ENCODE measurements at places on chromosomes 5 and 9. TPM values are rescaled to one million over a fixed set of nuclear protein-coding genes. Genes with fewer than 3 reads are reported as not detected.
A peak's percentile ranks its signal among the peaks of the same experiment; 100 is the strongest.

DNA sequence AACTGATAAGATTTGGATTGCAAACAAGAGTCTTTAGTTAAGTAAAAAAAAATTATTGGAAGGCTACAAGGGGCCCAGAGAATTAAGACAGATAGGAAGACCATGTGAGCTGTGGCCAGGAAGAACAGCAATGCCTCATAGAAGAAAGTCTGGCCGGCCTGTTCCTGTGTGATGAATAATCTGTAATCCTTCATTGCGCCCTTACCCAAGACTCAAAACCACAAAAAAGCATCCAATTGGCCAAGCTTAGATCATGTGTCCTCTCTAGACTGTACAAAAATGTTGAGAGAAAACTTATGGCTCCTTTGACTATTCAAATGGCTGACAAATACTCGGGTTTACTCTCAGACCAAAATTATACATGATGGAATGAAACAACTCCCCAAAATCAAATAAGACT lies 1383.5 kb downstream of the PTPRD start:
- no peak for DNase-seq

DNA sequence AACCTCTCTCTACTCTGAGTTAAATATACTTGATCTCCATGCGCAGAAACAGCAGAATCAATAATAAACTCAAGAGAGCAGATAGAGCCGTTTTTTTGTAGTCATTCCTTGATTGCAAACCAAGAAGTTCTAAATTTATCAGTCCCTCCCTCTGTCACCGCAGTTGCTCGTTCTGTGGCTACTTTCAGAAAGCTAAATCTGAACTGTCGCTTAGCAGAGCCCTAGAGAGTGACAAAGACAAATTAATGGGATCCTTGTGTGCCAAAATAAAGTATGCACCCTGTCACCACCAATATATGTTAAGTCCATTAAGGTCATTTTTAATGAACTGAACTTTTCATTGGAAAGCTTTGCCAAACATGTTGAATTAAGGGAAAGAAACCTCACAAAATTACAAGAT lies 218.3 kb downstream of the ADAMTSL1 start:
- DNase-seq = no peak

DNA sequence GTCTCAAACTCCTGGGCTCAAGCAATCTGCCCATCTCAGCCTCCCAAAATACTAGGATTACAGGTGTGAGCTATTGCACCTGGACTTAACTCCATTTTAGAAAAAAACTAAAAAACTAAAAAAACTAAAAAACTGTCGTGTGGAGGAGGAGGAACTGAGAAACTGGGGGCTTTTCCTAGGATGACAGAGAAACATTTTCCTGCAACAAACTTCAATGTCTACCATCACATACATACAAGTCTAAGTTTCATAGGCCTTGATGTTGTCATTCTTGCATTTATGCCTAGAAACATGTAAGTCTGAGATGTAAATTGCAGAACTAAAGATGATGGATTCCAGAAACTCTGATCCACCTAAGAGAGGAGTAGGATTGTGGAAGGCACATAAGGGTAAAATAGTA lies 556.8 kb downstream of the RAB3C start:
- DNase-seq = no peak

GRCh38 chr5:9105851-9106250 lies 440.0 kb downstream of the SEMA5A start:
- DNase-seq = no peak

DNA sequence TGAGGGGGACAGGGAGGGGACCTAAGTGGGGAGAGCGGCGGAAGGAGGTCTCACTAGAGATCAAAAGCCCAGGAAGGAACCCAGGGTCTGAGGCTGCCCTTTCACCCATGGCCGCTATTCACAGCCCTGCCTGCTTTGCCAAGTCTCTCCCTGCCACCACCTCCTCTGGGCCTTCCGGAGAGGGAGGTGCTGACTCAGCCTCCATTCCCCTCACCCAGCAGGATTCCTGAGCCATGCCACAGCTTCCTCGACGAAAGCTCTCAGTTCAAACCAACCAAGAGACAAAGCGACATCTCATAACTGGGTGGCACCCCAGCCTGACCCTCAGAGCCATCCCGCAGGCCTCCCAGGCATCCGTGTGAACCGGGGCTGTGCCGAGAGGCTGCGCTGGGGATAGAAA lies 36.7 kb downstream of the PAX5 start:
- DNase-seq = no peak

PALM2AKAP2 gene
- total RNA-seq = not detected

CCDC192 gene
- not detected for total RNA-seq

- DNase-seq = no peak
These were observed 201.9 kb downstream of the NR3C1 start for GRCh38 chr5:143201589-143201988.

GRCh38 chr5:172612771-172613170 lies 28.3 kb upstream of the NEURL1B start:
- no peak for DNase-seq

DNA sequence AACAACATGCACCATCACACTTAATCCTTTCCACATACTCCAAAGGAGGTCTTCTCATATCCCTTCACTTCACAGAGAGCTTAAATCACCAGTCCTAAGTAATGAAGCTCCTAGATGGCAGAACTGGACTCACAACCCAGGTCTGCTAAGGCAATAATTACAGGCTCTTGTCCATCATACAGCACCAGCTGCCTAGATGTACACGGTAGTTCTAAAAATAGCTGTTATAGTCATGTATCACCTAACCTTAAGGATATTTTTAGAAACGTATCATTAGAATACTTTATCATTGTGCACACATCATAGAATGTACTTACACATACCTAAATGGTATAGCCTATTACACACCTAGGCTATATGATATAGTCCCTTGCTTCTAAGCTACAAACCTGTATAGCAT lies 644.6 kb upstream of the RGMB start:
- DNase-seq = no peak

DNA sequence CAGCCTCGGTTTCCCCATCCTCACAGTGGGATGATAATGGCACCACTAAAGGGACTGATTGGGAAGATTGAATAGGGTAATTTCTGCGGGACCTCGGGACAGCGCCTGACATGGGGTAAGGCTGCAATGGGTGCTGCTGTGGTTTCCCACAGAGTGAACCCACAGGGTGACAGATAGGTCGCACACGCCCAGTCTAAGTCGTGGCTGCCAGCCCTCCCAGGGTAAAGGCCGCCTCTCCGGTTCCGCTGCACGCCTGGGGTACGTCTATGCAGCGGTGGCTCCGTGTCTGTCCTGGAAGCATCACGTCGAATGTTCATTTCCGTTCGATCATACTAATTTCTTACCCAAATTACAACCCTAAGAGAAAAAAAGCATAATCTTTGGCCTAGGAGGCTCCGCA lies 631 bp downstream of the CFAP77 start:
- DNase-seq = no peak

GRCh38 chr5:163503106-163504078 lies 2.0 kb upstream of the MAT2B start:
- peak; percentile 70 for DNase-seq

SNCB gene
- total RNA-seq = not detected

DNA sequence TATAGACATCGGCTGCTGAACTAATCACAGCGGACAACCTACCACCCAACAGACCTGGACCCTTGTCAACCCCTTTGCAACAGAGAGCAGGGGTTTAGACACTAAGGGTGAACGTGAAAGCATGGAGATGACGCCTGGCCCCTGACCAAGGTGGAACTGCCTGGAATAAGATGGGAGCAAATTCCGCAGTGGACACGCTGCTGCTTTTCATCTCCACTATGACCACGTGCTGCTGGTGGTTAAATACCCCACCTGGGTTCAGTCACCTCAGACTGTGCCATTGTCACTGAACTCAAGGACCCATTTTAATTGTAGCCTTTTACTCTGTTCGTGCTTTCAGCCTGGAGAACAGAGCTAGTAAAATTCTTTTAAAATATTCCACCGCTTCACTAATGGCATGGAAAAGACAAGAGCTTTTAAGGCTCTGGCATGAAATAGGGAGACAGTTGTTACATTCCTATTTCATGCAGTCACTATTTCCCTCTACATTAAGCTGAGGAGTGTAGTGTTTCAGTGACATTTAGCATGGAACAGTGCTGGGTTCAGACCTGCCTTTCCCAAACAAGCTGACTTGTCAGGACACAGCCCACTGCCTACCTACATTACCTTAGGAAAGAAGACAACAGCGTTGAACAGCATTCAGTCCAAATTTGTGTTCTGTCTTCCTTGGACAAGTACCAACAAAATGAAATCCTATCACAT lies 96.8 kb downstream of the ANKRD18B start:
- no peak for DNase-seq

- no peak for DNase-seq
These were observed 334.4 kb upstream of the ACTBL2 start for GRCh38 chr5:57817001-57817453.

DNA sequence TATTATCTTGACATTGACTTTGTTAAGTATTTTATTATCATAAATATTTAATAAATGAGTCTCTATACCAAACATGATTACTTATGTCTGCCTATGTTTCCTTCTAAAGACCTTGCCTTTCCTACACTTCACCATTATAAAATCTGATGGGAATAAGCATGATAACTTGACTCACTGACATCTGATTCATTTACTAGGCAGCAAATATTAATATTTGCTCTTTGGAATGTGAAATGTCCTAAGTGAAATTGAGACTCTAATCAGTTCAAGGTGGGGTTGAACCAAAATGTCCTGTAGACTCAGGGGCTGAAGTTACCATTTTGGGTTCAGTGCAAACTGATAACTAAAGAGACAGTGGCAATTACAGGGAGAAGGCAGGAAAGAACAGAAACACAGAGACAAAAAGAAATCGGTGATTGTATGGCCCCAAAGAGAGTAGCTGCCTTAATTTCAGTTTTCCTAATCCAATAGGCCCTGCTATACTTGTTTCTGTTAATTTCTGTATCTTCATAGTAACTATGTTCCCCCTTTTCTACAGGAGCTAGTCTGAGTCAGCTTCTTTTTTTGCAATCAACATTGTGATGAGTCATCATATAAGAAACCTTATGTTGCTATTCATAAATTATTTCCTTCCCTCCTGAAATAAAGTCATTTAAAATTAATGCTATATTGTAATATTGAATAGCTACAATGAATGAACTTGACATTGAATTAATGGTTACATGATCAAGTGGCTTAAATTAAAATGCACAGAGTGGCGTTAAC lies 296.8 kb downstream of the PDE4D start:
- DNase-seq = no peak

DNA sequence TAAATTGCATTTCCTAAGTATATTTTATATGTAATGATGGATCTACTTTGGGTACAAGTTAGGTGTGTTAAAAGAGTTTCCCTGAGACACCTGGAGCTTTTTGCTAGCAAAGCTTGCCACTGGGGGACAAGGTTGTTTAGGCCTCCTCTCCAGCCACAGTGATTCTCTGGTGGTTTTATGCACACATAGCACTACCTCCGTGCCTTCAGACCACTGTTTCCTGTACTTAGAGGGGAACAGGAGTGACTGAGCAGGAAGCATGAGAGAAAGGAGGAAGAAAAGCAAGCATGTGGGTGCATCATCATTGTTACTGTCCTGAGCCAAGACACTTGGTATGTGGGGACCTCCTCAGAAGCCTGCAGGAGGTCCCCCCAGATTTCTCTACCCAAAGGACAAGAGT lies 272.1 kb downstream of the RASEF start:
- no peak for DNase-seq

DNA sequence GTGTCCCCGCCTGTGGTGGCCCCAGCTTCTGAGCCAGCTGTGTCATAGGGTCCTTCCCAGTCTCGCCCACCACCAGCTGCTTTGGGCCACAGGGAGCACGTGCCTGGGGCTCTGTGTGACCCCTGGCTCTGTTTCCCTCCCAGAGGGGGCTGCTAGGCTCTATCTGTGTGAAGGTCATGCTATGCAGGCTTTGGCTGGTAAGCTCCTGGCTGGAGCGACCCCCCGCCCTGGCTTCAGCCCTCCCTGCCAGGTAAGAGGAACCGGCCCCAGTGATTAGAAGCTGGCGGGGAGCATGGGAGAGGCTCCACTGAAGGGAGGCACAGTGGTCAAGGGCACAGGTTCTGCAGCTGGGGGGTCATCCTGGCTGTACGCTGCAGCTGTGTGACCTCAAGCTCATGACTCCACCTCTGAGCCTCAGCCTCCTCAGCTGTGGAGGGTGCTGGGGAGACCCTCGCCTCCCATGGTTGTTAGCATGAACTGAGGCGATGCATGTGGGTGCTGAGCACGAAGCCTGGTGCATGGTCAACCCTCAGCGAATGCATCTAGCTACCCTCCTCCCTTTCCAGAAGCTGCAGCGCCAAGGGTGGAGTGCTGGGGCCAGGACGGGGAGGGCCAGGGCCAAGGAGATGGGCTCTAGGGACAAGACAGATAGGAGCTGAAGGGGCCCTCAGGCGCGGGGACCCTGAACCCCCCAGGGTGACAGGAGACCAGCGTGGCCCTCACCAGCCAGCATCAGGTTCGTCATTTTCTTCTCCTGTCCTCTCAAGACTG lies 163.8 kb upstream of the MVB12B start:
- DNase-seq = no peak

GRCh38 chr5:39194466-39195136 lies 24.8 kb downstream of the FYB1 start:
- no peak for DNase-seq

LYRM7 gene
- total RNA-seq = 13.0 TPM

GRCh38 chr5:96734871-96735325 lies 72.7 kb downstream of the CAST start:
- no peak for DNase-seq

DNA sequence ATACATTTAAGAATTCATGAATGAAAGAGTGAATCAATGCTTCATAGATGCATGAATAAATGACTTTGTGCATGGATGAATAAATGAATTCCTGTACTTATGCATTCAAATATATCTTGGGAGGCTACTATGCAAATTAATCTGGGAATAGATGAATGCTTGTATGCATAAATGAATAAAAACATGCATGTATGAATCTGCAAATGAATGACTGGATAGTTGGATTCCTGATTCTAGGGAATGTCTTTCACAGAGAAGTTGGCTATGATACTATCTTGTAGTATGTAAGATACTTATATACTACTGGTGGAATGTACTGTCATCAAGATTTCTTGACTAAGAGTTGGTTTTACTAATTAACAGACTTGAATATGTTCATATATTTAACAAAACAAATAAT lies 75.3 kb upstream of the ASTN2 start:
- DNase-seq = no peak
